ENCODE measurements at places on chromosomes 12 and 14. TPM values are rescaled to one million over a fixed set of nuclear protein-coding genes. Genes with fewer than 3 reads are reported as not detected.

Gene GLT1D1
- total RNA-seq: not detected

- no peak for DNase-seq
These were observed 5.7 kb downstream of the RAB35 start for GRCh38 chr12:120110550-120111501.

DNA sequence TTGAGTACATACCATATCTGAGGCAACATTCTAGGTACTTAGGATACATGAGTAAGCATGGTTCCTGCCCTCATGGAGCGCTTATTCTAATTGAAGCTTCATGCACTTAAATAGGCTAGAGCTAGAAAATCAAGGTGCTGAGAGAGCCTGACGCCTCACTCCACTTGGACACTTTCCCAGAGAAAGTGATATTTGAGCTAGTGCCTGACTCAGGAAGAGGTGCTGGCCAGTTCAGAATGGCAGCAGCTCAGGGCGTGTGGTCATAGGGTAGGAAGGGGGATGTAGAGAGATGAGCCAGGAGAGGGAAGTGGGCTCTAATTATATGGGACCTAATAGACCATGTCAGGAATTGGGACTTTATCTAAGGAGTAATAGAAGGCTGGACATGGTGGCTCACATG lies 33.3 kb downstream of the TULP3 start:
- DNase-seq: peak; percentile 61

DNA sequence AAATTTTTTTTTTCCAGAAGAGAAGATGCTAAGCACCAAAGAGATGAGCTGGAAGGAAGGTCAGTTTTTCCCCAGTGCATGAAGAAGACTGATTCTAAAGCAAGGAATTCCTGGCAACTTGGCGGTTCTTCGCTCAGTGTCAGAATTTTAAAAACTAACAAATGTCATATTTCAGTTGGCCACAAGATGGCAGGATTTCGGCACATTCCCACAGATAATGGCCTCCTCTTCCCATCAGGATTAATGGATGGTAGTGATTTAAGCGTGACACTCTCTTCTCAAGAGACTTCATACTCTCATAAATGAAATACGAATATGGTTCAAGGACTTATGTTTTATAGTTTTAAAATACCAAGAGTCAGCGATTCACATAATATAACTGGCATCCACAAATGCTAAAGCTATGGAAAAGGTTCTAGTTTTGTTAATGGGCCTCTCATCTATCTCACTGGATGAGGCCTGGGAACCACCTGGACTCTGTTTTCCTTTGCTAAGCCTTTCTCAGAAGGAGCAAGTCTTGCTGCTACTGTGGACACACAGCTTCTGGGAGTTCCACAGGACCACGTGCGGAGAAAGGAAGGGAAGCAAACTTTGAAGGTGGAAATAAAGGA lies 46.1 kb upstream of the PTPRO start:
- peak; percentile 70 for DNase-seq

DNA sequence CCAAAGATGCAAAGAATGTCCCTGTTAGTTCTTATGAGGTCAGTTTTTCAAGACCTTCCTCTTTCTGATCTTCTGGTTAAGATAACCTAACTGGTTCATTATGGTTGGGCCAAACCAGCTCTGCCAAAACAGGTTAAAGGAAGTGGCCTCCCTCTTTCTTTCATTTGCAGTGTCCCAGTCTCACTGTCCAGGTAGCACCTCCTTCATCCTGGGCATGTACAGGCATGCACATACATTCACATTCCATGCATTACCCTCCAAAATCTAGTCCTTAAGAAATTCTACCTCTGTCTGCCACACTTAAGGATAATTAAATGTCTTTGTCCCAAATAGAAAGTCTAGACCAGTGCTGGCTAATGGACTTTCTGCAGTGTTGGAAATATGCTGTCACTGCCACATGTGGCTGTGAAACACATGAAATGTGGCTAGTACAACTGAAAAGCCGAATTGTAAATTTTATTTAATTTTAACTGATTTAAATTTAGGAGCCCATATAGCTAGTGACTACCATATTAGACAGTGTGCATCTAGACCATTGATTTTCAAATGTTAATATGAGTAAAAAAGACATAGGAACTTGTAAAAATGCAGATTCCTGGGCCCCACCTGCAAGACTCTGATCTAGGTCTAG lies 169.3 kb downstream of the PCNX1 start:
- DNase-seq: no peak

GRCh38 chr12:57816001-57816854 lies 2.3 kb downstream of the AVIL start:
- DNase-seq: no peak

DNA sequence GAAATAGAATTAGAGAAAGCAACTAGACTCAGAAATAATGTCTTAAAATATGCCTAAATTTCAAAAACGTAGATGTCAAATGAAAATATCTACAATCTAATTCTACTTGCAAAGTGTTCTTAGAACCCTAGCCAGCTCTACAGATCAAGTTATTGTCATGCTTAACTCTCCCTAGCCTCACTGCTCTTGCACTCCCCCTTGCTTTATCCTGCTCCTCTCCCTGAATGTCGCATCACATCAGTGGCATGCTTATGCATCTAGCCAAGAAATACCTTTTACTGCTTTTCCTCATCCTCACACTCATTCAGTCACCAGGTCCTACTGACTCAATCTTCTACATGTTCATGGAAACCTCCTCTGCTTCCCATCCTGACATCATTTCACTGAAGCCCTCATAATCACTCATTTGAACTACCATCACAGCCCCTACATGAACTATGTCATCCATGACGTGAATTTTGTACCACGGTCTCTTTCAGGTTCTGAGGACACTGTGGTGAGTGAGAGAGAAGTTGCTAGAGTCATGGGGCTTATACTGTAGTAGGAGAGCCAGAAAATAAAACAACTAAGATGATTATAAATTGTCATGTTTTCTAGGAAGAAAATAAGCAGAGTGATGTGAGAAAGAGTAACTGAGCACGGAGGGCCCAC lies 22.6 kb upstream of the CRACR2A start:
- DNase-seq: no peak

DNA sequence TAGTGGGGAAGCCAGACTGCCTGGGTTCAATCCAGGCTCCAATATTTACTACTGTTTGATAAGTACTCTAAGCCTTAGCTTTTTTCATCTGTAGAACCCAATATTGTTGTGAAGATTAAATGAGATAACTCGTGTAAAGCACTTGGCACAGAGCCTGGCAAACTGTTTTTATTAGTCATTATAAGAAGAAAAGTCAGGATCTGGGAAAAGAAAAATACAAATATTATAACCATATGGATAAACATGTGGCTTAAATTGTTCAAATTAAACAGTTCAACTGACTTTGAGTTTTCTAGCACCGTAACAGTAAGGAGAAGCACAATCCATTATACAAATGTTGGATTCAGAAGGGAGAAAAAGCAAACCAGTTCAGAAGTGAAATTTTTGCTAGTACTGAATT lies 22.0 kb upstream of the CDK17 start:
- no peak for DNase-seq

GRCh38 chr12:115158816-115159215 lies 474.8 kb upstream of the TBX3 start:
- DNase-seq: no peak

- DNase-seq: peak; percentile 48
These were observed 656 bp downstream of the RAB21 start for GRCh38 chr12:71755146-71755892.

Gene NTS
- not detected for total RNA-seq
